Fibroblast of skin of back (primary cell): ENCODE measurements at places on chromosomes 7 and 10.

GRCh38 chr10:132330486-132330833, 1.5 kb upstream of the LRRC27 start:
- no peak for DNase-seq

- DNase-seq: peak; percentile 66
Observed at GRCh38 chr7:30206491-30206890, 71.7 kb downstream of the MTURN start.

DNA sequence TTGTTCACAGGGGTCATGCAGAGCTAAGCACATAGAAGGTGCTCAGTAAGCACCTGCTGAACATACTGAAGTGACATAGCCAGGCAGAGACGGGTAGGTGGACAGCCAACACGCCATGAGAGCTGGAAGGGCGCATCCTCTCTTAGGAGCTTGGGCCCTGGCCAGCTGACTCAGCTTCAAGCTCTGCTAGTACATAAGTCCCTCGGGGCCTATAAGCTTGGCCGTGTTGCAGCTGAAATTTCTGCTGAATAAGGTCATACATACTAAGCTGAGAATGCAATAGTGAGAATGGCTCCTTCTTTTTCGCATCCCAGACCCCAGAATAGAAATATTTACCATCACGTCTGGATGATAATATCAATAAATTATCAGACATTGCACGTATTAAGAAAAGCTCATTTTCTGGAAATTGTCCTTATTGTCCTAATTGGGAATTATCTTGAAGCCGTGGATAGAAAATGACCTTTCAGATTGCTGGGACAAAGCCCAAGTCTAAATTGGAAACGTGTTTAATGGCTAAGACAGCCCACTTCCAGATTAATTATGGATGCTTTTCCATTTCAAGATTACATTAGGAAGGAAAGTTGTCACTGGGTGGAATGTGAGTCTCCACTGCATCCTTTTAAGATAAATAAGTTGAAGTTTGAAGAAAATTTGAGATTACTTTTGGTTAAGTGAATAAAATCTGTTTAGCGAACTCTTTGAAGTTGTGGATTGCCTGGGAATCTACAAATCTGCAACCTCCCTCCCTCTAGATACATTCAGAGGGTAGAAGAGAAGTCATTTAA, 287.1 kb upstream of the C7orf33 start:
- peak; percentile 76 for DNase-seq

DNA sequence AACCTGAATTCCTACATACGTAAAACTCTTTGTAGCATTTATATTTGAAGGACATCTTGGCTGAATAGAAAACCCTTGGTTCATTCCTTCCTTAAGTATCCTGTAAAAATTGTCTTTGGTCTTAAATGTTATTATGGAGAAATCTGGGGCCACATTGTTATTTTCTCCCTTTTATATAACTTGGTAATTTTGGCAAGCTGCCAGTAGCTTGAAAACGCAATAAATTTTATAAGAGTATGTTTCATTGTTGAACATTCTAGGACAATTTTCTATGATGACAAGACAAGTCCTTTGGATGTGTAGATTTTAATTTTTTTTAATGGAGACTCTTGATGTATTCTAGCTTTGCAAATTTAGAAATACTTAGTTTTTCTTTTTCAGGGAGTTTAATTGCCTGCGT, 191.9 kb downstream of the ABCA13 start:
- DNase-seq: no peak

DNA sequence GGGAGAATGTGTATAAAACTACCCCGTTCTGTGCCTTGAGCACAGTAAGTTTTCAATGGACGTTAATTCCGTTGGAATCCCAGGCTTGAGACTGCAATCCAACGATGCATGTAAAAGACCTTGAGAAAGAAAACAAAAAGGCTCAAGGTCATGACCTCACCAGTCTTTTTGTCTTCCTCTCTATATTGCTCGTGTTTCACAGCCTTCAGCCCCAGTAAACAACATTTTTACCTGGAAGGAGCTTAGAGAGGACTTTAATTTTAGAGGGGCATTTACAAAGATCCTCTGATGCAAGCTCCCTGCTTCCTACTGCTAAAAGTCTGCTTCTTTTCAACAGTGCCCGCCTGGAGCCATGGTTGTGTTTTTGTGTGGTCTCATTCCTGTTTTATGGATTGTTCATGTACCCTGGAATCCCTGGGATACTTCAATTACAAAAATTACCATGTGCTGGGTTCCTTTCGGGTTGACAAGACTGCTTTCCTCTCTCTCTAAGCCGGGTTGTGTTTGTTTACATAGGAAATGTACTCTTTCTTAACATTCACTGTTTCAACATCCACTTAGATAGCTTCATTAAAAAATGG, 320.1 kb upstream of the NFE2L3 start:
- DNase-seq: no peak

DNA sequence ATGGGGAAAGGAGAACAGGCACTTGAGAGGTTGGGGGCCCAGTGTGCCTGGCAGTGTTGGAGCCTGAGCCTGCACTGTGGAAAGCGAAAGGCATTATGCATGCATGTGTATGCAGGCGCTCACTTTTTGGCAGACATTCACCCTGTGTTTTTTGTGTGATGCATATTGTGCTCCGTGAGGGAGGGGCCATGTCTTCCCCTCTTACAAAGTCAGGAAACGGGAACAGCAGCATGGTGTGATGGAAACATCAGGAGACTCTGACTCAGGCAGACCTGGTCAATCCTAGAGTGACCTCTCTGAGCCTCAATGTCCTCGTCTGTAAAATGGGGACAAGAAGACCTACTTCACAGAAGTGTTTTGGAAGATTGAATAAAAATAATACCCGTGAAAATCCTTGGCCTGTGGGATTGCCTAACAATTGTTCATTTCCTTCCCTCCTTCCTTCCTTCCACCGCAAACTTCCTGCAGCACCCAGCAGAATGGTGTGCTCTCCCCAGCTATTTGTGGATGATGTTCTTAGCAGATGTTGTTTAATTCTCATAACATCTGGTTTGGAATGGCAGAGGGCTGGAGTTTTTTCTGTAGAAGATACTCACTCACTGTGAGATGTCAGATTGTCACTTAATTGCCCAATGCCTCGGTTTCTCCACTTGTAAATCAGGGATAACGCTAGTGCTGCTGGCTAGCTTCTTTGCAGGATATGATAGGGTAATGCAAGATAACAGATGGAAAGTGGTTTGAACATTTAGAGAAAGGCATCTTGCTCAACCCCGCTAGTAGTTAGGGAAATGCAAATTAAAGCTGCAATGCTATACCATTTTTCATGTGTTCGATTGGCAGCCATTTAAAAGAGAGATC, 39.8 kb downstream of the CDH23 start:
- no peak for DNase-seq

- DNase-seq: no peak
Observed at GRCh38 chr10:64952042-64952441, 1430.8 kb downstream of the REEP3 start.
